Activated CD4-positive, alpha-beta T cell treated with anti-CD3 and anti-CD28 coated beads for 36 hours (primary cell): ENCODE measurements at places on chromosomes 1 and 21. TPM values are rescaled to one million over a fixed set of nuclear protein-coding genes. Genes with fewer than 3 reads are reported as not detected.

The AGO3 gene
- 23.3 TPM for total RNA-seq

The LRRC7 gene
- not detected for total RNA-seq

DNA sequence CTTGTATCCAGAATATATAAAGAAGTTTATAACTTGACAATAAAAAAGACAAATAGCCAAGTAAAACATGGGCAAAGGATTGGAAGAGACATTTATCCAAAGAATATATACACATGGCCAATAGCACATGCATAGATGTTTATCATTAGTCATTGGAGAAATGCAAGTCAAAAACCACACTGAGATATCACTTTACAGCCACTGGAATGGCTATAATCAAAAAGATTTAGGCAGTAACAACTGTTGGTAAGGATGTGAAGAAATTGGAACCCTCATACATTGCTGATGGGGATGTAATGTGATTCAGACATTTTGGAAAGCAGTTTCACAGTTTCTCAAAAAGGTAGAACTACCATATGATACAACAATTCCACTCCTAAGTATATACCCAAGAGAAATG lies 51.1 kb downstream of the SLC44A5 start:
- no peak for DNase-seq
- H3K27ac ChIP-seq, result no peak overlapping the region
- H3K4me3 ChIP-seq, result no peak overlapping the region
- H3K36me3 ChIP-seq, result no peaks in the 10 kb centered on the region
- no peaks in the 10 kb centered on the region for H3K4me1 ChIP-seq
- no peaks in the 10 kb centered on the region for H3K27me3 ChIP-seq

GRCh38 chr1:154335025-154335714 lies 9.8 kb downstream of the ATP8B2 start:
- H3K27me3 ChIP-seq, result no peaks in the 10 kb centered on the region
- H3K36me3 ChIP-seq, result peaks cover 69% of the 10 kb centered on the region
- no peak overlapping the region for H3K4me3 ChIP-seq
- peaks cover 64% of the 10 kb centered on the region for H3K4me1 ChIP-seq

The CACNA1E gene
- not detected for total RNA-seq

The LIPI gene
- not detected for total RNA-seq

DNA sequence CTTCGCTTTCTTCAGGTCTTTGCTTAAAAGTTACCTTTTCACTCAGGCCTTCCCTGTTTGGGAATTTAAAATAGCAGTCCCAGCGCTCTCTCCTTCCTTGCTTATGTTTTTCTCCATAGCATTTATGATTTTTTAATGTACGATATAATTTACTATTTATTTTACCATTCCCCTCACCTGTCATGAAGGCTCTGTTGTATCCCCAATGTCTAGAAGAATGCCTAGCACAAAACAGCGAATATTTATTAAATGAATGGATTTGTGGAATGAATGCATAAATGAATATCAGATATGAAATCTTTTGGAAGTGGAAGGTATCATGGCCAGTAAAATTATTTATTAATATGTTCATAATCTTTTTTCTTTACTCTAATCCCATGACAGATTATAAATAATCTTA lies 402 bp upstream of the OSBPL9 start:
- no peaks in the 10 kb centered on the region for H3K27me3 ChIP-seq
- H3K4me3 ChIP-seq, result peak overlapping the region; percentile 100
- no peak for DNase-seq
- no peak overlapping the region for H3K27ac ChIP-seq
- H3K36me3 ChIP-seq, result peaks cover 3% of the 10 kb centered on the region
- H3K4me1 ChIP-seq, result peaks cover 30% of the 10 kb centered on the region

The KMO gene
- total RNA-seq, result 0.33 TPM

DNA sequence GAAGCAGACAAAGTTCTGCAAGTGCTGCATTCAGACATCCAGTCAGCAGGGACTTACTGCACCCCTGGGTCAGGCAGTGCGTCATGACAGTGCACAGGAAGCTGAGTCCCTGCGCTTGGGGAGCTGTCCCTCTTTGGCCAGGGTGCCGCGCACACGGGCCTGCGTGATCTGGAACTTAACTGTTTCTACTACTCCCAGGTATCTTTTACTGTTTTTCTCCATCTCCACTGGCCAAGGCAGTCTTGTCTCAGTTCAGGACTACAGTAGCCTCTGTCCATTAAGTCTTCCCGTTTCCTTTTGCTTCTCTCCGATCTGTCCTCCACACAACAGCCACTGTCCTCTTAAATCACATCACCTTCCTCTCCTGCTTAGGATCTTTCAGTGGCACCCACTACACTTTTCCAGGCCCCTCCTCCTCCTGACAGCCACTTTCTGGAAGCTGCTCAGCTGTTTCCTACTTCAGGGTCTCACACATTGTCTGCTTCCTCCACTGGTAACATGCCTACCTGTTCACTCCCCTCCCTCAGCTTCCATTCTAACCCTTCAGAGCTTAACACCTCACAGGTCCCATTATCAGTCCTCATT lies 15.9 kb downstream of the ERRFI1 start:
- DNase-seq, result no peak
- H3K4me1 ChIP-seq, result peaks cover 2% of the 10 kb centered on the region
- H3K36me3 ChIP-seq, result no peaks in the 10 kb centered on the region
- no peak overlapping the region for H3K4me3 ChIP-seq
- H3K27ac ChIP-seq, result no peak overlapping the region

The RUNX3 gene
- total RNA-seq, result 167 TPM

The CDCA8 gene
- total RNA-seq, result 61.7 TPM
